ENCODE measurements at places on chromosomes 13 and 19.

DNA sequence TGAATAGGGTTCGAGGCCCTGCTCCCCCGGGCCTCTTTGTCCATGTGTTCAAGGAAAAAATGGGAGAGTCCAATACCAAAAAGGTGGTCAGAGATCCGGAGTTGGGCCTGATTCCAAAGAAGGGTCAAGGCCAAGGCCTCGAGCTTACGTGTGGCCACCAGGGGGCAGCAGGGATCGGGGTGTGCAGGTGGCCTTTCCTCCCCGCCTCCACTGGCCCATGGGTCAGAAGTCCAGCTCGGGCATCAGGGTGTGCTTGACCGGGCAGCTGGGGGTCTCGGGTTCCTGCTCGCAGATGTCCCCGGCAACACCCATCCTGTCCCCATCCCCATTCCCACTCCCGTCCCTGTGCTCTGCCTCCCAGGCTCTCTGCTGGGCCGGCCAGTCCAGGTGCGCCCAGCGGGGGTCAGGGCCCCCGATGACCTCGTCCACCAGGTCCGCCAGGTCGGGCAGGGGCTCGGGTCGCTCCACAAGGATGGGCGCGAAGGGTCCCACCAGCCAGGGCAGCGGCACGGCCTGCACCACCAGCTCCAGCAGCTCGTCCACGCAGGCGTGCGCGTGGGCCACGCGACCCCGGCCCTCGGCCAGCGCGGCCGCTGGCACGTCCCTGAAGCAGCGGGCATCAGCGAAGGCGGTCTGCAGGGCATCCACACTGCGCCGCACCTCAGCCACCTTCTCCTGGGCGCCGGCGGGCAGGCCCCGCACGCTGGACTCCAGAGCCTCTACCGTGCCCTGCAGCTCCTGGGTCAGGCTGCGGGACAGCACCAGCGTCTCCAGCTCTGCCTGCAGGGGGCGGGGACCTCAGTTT is 5.2 kb upstream of the PLIN4 start:
- peak; percentile 57 for DNase-seq

GRCh38 chr19:4082172-4082571 is 15.5 kb upstream of the ZBTB7A start:
- DNase-seq, result no peak

DNA sequence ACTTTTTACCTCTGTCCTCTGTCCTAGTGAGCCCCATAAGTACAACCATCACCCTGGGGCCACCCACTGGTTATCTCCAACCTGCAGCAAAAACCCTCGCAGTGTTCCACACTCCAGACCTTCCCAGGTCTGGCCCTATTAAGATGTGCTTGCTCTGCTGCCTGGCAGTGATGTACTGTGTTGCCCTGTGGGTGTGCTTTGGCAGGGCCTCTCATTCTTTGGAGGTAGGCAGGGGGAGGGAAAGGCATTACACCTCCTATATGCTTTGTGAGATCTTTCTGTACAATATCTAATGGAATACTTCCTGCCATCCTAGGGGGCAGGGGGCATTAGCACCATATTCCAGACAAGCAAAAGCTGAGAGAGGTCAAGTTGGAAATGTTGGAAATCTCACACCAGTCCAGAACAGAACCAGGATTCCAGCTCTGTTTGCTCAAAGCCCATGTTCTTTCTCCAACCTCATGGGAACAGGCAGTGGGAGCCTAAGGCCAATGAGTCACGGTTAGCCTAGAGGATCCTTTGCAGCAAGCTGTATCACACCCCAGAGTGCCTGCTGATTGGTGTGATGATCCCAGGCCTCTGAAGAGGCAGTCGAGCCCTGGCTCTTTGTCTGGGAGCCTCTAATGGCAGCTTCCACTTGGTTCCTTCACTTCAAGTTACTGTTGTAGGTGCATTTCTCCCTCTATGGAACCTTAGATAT is 59.7 kb upstream of the UBL3 start:
- DNase-seq, result no peak

DNA sequence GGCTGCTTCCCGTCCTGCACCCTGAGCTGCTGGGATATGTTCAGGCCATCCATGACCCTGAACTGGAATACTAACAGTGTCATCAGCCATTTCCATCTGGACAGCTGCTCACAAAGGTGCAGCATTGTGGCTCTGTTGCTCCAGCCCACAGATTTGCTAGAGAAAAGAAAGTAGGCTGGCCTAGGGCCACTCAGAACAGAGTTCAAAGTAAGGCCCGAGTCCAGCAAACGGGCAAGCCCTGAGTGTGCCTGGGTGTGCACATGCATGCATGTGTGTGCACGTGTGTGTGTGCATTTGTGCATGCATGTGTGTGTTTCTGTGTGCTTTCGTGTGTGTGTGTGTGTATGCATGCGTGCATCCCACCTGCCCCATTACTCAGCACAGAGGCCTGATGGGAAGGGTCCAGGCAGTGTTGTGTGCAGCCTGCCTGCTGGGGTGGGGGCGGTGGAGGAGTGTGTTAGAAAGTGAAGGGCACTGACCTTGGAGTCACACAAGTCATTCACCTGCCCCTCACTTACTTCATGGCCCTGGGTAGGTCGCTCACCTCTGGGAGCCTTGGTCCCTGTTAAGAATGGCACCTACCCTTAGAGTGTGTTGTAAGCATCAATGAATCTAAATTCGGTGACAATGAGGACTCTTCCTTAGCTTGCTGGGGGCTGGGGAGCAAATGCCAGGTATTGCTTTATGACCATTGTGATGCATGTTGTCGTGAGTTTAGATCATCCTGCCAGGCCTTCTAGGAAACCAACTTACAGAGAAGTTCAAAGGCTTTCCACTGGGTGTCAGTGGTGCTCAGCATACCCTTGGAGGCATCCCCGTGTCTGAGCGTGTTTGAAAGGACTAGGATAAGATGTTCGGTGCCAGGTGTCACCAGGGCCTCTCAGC is 53.2 kb downstream of the GPR12 start:
- DNase-seq, result peak; percentile 14

GRCh38 chr19:34208291-34208884 is 36.1 kb downstream of the LSM14A start:
- DNase-seq, result no peak

Measured in A549 (cell line).